Esophagus squamous epithelium (tissue), 5 donors: ENCODE measurements at places on chromosomes 3 and 15.

DNA sequence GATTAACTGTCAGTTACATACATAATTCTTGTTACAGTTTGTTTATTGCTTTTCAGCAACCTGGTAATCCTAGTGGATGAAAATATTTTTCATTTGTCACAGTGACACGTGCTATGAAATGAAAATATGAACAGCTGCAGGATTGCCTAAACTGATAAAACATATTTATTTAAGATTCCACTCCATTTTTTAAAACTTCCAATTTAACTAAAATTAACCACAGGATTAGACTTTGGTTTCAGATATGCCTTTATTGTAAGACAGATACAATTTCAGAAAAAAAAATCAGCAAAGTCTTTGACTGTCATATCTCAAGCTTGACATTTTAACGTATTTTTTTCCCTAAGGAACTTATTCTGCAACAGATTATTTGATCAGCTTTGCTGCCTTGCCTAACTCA is 550.7 kb downstream of the ROBO1 start:
- no peak for DNase-seq

- DNase-seq, result no peak
Measured at GRCh38 chr3:135083756-135084155, 288.7 kb downstream of the EPHB1 start.

DNA sequence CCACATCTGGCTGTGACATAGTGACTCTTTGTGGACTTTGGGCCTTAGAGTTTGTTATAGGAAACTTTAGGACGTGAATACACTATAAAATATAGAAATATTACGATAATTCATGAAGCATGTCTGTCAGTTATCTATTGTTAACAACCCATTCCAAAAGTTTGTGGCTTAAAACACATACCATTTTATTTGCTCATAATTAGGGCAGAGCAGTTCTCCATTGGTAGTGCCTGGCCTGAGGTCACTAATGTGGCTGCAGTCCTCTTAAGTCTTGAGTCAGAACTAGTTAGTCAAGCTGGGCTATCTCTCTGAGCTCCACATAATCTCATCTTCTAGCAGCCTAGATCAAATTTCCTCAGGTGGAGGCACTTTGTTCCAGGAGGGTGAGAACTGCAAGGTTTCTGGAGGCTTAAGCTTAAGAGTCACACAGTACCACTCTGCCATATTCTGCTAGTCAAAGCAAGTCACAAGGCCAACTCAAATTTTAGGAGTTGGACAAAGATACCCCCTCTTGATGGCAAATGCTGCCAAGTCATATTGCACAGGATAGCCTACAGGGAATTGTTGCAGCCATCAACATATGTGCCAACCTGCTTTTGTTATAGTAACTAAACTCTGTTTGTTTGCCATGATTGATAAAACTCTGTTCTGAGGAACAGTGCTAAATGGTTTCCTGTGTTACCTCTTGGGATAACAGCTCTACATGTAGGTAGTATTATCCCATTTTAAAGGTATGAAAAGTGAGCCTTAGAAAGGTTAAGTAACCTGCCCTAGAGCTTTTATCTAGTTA is 8.7 kb downstream of the ATXN7 start:
- DNase-seq, result no peak

DNA sequence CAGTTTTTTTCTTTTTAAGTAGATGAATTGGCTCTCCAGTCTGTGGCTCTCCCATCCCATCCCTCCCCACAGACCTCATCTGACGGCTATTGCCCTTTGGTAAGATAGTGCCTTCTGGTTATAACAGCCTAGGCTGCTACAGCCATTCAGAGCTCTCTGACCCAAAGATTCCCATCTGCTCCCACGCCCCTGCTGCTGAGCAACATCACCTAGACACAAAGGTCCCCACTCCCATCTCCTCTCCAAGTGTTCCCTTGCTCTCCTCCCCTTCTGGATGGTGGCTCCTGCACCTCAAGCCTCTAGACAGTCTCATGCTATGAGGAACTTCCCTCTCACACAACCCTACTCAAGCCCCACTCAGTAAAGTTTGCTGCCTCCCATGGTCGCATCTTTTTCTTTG is 23.7 kb downstream of the FBXW12 start:
- DNase-seq, result no peak

DNA sequence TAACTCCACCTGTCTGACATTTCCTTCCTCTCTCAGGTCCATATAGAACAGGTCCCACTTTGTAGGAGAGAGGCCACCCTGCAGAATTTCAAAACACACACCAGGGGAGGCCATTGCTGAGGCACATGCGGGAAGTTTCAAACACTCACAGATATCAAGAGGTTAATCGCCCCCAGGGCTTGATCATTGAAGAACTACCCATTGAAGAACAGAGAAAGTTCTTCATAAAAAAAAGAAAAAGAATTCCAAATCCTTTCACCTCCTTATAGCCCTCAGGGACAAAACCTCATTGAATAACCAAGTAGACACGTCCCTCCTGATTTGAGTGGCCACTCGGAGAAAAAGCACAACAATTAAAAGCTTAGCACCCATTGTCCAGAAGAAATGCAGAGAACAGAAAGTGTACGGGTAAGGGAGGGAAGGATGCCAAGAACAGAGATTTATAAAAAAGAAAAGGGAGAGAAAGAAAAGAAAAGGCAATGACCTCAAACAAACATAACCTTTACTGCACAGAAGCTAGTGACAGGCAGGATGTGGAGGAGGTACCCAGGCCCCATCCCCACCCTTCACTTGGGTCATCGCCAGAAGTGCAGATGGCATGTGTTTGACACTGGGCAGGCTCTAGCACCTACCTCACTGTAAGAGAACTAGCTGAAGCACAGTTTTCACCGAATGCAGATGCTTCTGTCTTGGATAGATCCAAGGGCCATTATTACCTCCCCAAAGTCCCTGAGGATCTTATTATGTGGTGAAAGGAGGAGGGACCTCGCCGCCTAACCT is 112.3 kb upstream of the HES1 start:
- no peak for DNase-seq

GRCh38 chr3:187963003-187963676 is 190.8 kb upstream of the LPP start:
- DNase-seq, result no peak

DNA sequence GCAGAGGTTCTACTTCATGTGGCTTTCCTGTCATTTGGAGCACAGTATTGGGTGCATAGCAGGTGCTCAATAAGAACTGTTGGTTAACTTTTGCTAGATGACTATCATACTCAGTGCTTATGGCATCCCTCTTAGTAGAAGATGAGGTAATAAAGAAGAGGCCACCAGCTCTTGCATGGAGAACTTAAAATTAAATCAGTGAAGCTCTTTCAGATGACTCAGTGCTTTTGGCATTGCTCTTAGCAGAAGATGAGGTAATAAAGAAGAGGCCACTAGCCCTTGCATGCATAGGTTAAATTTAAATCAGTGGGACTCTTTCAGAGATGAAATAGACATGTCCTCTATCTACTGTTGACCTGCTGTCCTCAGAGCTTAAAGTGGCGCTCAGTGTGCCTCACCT is 109.4 kb upstream of the FGF7 start:
- DNase-seq, result no peak
